Central memory CD4-positive, alpha-beta T cell (primary cell): ENCODE measurements at places on chromosomes 12 and 14.

- no peak for DNase-seq
These were observed 2.7 kb downstream of the SRSF5 start for GRCh38 chr14:69769623-69770022.

GRCh38 chr12:19945559-19946435 lies 422.5 kb upstream of the PDE3A start:
- no peak for DNase-seq

- DNase-seq: no peak
These were observed 5.0 kb downstream of the GAPDH start for GRCh38 chr12:6539314-6539682.

DNA sequence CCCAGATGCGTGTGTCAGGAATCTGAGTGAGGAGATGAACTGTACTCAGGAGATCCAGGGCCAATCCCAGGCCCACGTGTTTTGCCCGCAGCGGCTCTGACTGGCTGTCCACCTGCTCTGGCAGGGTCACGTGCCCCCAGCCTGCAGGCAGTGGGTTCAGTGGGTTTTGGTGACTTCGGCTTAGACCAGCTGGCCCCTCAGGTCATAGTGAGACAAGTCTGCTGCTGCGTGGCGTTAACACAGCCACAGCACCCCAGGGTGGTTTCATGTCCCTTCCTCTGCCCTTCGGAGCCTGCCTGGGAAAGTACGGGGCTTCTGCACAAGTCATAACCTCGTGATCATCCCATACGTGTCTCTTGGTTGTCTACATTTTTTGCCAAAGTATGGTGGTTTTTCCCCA lies 2.6 kb downstream of the FBRSL1 start:
- no peak for DNase-seq

GRCh38 chr12:93300611-93301021 lies 77.1 kb upstream of the NUDT4 start:
- no peak for DNase-seq

- DNase-seq: peak; percentile 63
These were observed 5.8 kb upstream of the SLC48A1 start for GRCh38 chr12:47767216-47767724.

GRCh38 chr14:104778694-104779331 lies 16.7 kb downstream of the AKT1 start:
- DNase-seq: no peak

GRCh38 chr14:63709589-63709988 lies 18.3 kb downstream of the SGPP1 start:
- no peak for DNase-seq

DNA sequence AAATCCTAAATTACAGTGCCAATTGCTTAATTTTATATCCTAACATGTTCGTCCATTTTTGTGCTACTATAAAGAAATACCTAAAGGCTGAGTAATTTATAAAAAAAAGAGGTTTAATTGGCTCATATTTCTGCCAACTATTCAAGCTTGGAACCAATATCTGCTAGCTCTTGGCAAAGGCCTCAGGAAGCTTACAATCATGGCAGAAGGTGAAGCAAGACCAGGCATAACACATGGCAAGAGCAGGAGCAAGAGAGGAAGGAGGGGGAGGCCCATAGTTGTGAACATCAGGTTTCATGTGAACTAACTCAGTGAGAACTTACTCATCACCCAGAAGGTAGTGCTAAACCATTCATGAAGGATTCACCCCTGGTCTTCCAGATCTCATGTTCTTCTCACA lies 494.3 kb downstream of the CCER1 start:
- no peak for DNase-seq

GRCh38 chr12:12266389-12266872 lies 413 bp downstream of the LRP6 start:
- no peak for DNase-seq

- DNase-seq: no peak
These were observed 1.6 kb downstream of the FICD start for GRCh38 chr12:108516511-108517275.

DNA sequence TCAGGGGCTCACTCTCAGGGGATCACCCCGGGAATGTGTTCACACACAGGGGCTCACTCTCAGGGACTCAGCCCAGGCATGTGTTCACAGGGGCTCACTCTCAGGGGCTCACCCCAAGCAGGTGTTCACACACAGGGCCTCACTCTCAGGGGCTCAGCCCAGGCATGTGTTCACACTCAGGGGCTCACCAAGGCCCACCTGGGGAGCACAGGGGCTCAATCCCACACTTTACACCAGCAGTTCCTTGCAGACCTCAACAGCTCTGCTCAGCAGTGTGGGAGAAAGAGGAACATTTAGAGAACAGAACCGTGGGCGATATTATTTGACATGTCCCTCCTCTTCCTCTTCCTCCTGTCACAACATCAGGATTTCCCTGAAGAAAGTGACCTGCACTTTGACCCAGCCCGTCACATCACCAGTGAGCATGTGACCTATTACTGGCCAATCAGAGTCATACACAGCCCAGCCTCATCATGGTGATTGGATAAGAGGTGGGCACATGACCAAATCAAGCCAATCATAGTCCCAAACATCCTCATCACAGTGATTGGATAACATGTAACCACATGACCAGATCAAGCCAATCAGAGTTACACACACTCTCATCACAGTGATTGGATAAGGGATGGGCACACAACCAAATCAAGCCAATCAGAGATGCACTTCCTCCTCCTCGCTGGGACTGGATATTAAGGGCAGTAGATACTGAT lies 359.4 kb upstream of the SFSWAP start:
- DNase-seq: no peak

- DNase-seq: no peak
These were observed 4.7 kb upstream of the SLC2A14 start for GRCh38 chr12:7877420-7877819.

GRCh38 chr12:132954471-132955048 lies 1.5 kb downstream of the ZNF605 start:
- no peak for DNase-seq

GRCh38 chr12:122079532-122080081 lies 1.1 kb downstream of the MLXIP start:
- DNase-seq: peak; percentile 21

DNA sequence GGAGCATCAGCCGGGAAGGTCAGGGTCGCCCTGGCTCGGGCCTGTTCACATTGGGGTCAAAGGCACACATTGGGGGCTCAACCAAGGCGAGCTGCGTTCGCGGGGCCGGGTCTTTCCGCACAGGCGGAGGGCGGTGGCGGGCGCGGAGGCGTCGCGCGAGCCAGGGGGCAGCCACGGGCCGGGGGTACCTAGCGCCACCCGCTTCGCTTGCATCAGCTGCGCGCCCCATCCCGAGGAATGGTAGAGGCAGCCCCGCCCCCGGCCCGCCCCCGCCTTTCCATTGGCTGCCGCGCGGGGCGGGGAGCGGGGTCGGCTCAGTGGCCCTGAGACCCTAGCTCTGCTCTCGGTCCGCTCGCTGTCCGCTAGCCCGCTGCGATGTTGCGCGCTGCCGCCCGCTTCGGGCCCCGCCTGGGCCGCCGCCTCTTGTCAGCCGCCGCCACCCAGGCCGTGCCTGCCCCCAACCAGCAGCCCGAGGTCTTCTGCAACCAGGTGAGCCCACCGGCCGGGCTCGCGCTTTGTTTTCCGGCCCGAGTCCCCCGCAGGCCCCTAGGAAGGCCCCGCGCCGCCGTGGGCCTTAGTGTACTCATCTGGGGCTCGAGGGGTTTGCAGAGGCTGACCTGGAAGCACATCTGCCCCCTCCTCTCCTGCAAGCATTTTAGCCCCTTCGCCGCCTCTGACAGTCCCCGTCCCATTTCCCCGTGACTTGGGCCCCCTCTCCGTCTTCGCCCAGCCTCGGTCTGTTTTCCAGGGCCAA lies at the start of gene ALDH2:
ALDH2 (plus strand) TSS at position 326 of the 754 bp plus-strand sequence; CDS start at position 376, 50 bp downstream.
- peak; percentile 1 for DNase-seq

DNA sequence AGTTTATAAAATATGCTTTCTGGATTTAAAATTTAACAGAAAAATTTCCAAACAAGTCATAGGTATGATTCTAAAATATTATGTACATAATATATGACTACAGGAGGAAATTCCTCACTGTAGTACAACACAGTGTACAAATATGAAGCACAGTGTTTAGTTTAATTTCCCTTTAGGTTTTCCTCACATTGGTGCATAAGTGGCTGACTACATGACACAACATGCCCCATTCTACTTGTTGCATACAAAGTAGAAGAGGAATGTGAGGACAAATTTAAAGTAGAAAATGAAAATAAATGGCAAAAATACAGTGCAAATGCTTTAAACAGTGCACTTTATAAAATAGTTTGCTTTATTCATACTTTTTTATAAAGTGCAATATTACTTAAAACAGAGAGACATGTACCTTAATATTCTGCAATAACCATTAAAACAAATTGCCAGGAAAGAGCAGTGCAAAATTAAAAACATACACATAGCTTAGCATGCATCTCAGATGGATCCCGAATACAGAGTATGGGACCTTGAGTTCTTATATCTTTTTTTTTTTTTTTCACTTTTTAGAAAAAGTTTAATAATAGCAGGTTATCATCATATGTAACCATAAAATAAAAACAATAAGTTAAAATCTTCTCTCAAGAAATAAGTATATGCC lies 54.8 kb upstream of the TTC7B start:
- no peak for DNase-seq

DNA sequence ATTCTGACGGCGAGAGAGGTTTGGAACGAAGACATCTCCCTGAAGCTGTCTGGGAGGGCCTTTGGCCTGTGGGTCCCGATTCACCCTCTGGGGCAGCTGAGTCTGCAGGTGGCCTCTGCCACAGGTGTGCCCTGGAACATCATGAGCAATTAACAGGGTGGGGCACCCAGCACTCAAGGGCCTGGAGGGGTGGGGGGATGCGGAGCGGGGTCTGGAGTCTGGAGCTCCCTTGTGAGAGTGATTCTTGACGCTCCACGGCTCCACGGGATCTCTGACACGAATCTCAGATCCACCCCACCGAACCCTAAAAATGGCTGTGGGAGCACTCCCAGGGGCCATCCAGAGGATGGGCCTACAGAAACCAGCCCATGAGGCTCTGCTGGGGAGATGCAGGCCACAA lies 8.3 kb downstream of the ITPK1 start:
- DNase-seq: no peak
